ENCODE measurements at places on chromosomes 16 and 17.

- DNase-seq: no peak
Measured at GRCh38 chr16:56371660-56371937, 53.7 kb downstream of the AMFR start.

- no peak for DNase-seq
Measured at GRCh38 chr17:70476368-70476767, 307.0 kb downstream of the KCNJ2 start.

GRCh38 chr16:52976539-52977167 lies 76.0 kb downstream of the CHD9NB start:
- no peak for DNase-seq

DNA sequence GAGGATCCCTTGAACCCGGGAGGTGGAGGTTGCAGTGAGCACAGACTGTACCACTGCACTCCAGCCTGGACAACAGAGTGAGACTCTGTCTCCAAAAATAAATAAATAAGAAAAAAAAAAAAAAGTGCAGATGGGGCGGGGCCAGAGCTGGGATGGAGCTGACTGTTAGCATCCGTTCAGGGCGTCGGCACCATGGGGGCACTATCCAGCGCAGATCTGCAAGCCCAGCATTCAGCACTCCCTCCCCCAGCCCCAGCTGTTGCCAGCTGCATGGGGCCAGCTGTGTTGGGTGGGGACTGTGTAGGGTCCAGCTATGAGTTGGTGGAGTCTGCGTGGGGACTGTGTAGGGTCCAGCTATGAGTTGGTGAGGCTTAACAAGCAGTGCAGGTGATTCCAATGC lies 13.3 kb downstream of the GPRC5C start:
- no peak for DNase-seq

DNA sequence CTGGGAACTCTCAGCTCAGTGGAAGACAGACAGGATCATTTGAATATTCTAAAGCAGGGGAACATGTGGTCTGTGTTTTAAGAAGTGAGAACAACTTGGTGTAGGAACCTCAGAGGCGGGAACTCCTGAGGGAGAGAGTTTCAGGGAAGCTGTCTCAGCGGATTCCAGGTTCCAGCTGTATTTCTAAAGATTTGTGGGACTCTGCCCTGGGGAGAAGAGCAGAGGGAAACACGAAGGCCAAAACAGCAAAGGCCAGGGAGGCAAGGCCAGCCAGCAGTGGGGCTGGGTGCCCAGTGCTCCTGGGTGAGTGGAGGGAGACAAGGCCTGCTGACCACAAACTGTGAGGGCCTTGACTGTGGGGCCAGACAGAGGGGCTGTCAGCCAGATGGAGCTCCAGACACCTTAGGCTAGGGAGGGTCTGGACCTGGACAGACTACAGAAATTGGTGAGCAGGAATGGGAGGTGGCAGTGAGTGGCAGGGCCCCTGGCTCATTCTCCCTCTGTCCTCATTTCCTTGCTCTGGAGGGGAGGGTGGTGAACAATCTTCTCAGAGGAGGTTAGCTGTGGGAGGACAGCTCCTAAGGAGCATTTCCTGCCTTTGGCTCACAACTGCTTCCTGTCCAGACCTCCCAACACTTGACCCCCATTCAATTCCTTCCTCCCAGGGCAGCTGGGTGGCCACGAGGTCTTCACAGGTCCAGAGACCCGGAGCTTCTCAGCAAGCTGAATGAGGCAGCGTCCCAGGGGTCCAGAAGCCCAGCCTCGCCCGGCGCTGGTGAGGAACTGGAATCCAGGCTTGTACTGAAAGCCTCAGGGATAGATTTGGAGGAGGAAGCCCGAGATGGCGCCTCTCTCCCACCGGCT lies 21.0 kb upstream of the FZD2 start:
- no peak for DNase-seq

DNA sequence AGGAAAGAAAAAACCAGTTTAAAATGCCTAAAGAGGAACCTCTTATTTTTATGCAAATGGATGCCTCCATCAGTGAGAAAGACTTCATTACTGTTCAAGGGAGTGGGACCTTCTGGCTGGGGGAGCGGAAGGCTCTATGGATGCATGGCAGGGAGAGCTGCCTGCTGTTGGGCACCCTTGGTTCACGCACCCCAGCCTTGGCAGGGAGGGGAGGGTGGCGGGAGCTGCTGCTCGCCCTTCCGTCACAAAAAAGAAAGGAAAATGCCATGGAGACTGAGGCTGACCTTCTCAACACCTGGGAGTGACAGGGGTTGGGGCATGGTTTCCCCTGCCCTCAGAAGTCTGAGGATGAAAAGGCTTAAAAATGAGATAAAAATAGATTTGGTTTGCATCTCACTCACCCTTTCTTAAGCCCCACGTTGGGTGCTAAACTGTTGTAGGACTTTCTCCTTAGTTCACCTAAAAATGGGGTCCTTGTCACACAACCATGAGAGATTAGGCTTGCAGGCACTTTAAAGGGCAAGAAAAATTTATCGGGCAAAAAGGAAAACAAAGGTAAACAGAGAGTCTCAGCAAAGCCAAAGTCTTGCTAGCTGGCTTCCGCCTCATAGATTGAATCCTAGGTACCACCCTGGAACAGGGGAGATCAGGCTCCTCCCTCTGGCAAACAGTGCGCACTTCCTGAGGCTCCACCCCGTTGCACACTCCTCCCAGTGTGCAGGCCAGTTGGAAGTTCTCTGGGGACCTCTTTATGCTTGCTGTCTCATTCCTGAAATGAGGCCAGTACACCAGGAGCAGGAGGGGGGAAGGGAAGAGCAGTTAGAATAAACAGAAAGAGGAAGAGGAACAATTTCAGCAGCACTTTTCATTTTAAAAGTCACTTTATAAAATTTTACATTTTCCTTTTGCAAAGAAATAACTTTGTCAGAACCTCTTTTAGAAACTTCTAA lies 31.6 kb downstream of the PHKB start:
- no peak for DNase-seq

- no peak for DNase-seq
Measured at GRCh38 chr16:50457979-50458491, 89.2 kb upstream of the BRD7 start.

DNA sequence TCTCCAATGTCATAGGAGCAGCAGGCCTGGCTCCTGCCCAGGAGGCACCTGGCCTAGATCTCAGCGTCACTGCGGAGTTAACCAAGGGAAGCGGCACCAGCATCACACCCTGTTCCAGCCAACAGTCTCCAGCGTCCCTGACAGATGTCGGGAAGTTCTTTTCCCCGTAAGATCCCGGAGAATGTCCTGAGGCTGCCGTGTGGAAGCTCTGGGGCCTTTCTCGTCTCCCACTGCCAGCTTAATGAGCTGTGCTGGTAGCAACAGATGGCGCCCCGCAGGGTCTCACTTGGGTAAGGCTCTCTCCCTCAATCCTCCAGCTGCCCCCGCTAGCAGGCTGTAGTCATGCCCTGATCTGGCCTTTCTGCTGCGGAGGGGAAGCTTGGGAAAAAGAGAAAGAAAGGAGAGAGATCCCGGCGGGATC lies 57.5 kb downstream of the MARCHF10 start:
- DNase-seq: no peak

DNA sequence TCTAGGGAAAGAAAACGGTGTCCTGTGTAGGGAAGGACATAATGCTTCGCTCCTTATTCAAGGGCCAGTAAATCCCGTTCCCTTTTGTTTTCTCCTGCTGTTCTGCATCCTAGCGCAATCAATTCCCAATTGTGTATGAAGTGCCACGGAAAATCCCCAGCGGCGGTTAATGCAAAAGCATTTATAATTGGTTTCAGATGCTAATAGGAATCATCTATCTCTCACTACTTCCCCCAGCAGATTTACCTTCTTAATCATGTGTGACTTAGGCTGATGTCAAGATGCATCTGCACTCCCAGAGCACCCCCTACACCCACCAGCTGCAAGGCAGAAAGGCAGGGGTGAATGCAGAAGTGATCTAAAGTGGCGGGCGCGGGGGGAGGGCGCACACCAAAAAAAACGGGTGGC lies 32.7 kb upstream of the SSTR2 start:
- no peak for DNase-seq

GRCh38 chr17:8893621-8894201 lies 26.2 kb upstream of the PIK3R6 start:
- DNase-seq: no peak

- no peak for DNase-seq
Measured at GRCh38 chr16:72202014-72202413, 30.1 kb upstream of the PMFBP1 start.

GRCh38 chr17:28345419-28346198 lies 10.0 kb downstream of the TNFAIP1 start:
- no peak for DNase-seq

DNA sequence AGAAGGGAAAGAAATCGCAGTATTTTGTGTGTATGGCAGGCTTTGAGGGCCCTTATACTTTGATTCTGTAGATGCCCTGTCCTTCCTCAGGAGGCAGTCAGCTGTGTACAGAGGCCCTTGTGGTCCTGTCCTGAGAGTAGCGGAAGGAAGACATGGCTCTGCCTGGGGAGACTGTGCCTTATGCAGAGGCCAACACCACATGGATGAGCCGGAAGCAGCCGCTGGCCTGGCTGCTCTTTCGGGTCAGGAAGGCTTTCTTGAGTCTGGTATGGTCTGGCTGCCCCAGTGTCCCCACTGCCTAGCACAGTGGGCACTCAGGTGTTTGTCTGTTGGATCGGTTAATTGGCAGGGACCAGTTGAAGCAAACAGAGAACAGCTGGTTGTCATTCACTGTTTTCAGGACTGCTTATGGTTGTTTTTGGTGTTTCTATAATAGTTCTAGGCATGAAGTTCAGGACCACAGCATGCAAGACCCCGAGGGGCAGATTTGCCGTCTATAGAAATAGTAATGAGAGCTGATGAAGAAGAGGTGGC lies 12.4 kb downstream of the USP10 start:
- no peak for DNase-seq

DNA sequence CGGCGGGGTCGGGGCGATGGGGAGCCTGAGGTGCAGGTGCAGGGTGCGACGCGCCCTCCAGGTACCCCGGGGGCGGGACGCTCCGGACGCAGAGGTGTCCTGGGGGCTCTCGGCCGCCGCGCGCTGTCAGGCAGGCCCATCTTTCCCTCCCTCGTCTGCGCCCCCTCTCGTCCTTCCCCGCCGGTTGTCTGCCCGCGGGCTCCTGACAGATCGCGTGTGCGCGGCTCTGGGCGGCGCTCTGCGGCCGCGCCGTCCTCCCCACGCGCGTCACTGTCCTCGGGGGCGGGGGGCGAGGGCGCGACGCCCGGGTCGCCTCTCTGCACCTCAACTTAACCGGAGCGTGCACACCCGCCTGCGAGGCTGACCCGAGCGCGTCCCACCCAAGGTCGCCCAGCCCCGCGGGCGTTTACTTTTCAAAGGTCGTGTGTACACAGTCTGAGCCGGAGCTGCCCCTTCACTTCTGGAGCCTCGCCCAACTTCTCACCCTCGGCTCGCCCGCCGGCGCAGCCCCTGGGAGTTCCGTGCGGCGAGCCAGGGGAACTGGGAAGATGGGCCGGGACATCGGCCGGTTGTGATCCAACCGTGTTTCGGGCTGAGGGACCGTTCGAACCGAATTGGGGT lies 512 bp downstream of the AKAP1 start:
- peak; percentile 24 for DNase-seq

- peak; percentile 44 for DNase-seq
Measured at GRCh38 chr17:63701868-63702720, 2.2 kb upstream of the LIMD2 start.

DNA sequence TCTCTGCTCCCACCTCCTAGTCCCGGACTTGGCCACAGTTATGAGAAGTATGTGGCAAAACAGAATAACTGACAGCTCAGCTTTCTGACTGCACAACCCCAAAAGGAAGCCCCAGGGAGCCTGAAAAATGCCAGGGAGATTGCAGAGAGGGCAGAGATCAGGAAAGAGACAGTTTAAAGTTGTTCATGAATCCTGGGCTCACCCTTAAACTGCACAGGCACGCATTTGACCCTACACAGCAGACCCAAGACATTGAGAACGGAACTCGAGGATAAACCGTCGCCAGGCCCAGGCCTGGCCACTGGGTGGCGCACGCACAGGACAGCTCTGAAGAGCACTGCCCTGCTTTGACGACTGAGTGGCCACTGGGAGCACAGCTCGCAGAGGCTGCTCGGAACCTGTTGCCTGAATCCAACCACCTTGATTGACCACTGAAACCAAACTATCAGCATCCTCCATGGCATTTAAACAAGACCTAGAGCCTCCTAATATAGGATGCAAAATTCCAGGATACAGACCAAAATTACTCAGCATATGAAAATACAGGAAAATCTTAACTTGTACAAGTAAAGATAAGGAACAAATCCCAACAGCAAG lies 114.0 kb downstream of the C16orf95 start:
- no peak for DNase-seq

DNA sequence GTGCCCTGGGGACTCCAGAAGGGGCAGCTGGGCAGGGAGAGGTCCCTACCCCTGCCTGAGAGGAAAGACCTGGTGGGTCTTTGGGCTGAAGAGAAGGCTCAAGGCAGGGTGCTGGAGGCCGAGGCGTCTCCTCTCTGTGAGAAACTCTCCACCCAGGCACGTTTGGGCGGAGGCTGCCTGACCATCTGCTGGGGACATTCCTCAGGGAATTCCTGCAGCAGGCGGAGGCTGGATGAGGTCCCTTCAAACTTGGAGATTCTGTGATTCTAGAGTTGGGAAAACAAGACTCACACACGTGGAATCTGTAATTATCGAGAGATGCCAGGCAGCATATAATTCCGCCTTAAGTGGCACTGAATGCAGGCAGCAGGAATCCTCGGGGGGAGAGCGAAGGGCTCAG lies 21.1 kb upstream of the PHF12 start:
- no peak for DNase-seq

- no peak for DNase-seq
Measured at GRCh38 chr17:61458000-61458399, 5.8 kb downstream of the TBX4 start.

- DNase-seq: no peak
Measured at GRCh38 chr16:20309786-20310185, 17.5 kb downstream of the GP2 start.

GRCh38 chr16:55042556-55043432 lies 112.1 kb downstream of the IRX5 start:
- no peak for DNase-seq

DNA sequence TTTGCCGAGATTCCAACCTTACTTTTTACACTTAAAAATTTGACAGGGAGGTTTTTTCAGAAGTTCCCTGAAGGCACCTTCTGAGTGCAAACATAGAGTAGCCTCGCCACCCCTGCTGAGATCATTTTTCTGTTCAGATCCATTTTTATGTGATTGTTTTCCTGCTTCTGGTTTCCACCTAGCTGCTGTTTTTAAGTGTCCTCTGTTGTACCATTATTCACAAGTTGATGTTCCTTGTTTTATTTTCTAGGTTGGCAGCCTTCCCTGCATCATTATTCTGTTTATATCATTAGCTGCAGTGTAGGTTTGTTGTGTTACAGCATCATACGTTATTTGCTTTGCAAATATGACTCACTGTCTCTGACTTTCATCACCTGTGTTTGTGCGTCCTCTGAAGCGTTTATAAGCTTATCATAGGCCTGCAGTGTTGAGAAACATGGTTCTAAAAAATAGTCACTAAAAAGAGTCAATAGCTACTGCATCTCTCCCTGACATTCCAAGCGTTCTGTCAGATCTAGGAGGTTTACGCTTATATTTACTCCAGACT lies 116.9 kb upstream of the CLEC3A start:
- no peak for DNase-seq

DNA sequence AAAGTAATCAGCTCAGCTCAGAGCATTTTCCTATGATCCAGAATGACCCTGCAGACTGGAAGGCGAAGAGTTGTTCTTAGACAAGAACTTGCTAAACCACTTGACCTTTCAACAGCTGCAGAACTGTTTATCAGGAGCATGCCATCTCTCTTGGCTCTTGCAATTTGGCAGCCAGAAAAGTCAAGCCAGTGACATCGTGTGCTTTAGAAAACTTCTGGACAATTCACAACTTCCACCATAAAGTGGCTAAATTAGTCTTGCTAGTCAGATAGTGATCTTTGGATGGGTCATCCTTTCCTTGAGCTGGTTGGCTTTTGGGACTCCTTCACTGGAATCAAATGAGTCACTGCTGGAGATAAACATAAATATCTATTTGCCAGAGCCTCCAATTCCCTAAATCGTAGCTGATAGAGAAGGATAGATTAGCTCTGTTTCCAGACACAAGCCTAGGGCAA lies 146.5 kb downstream of the MAP2K6 start:
- DNase-seq: no peak
